Memory B cell (primary cell): ENCODE measurements at places on chromosomes 3 and 15.

- no peak for DNase-seq
These were observed 71.5 kb downstream of the LDHAL6B start for GRCh38 chr15:59278120-59278519.

- DNase-seq: no peak
These were observed 246.2 kb downstream of the SV2B start for GRCh38 chr15:91346259-91346658.

- no peak for DNase-seq
These were observed 11.7 kb upstream of the CMTM7 start for GRCh38 chr3:32379831-32380500.

DNA sequence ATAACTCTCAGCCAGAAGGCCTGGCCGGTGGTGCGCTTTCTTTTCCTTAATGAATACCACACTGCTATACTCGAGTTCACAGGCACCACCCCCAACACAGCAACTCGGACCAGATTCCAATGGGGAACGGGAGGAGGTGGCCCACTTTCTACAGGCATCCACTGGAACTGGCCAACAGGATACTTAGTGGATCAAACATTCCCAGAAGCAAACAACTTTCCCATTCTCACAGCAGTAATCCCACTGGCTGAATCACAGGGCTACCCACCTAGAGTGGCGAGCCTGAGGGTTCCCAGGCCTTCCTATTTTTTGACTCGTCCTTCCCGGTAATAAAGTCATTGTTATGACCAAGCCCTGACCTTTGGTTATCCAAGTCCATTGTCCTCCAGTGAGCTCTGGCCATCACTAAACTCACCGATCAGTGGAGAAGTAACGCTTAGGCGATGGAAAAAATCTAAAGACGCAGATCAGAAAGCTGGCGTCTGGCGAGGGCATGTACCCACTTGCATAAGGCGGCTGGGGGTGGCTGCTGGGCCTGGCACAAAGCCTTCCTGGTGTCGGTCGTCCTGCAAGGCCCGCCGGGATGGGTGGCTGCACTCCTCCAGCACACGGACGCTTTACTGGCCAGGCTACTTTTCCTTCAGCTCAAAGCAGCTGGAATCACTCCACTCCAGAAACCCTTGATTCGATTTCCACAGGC, 1.2 kb downstream of the EOGT start:
- no peak for DNase-seq

DNA sequence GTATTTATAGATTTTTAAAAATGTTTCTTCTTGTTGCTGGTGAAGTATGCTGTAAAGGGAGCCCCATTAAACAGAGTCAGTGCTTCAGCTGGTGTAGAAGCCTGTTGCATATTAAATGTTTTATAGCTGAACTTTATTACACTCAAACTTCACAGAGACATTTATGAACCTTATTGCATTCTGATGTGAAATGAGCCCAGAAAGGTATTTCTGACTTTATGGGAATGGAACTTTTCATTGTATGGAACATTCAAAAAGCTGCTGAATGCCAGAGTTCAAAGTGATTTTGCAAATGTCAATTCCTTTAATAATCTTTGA, 329.3 kb upstream of the RASGRP1 start:
- no peak for DNase-seq

GRCh38 chr15:99249270-99249841, at the start of gene TTC23:
Gene TTC23 (minus strand): TSS chr15:99249581. CDS start chr15:99228712, 20,869 bp downstream.
- DNase-seq: no peak
